ENCODE measurements at places on chromosomes 13 and 19.

DNA sequence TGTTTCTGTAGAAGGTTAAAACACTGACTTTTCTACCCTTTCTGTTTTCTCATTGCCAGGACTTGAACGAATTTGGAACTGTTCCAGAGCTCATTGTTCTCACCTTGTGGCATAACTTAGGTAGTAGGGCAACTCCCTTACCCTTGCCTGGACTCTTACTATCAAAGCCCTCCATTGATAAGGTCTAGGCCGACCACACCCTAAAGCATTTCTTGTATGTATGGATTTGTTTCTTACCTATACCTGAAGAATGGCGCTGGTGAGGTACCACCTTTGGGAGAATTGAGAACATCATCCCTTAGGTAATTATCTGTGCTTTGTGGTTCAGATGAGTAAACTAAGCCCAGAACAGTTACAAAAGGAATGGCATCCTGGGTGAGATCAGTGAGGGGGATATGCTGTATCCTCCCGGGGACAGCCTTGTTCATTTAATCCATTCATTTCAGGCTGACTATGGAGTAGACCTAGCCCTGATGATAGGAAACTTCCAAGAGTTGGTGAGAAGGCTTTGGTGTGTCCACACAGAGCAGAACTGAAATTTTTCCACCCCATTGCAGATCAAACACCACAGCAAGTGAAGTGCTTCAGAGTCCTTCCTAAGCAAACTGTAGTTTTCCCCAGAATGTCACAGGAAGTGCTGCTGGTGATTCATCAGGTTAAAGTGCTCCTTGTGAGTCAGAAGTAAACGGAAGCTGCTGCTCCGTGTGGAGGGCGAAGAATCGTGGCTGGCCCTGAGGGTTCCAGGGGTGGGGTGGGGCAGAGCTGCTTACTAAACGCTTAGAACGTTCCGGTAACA is 113.0 kb downstream of the TEX26 start:
- peaks cover 2% of the 10 kb centered on the region for H3K27me3 ChIP-seq
- peaks cover 38% of the 10 kb centered on the region for H3K4me1 ChIP-seq
- DNase-seq, result peak; percentile 83
- no peaks in the 10 kb centered on the region for H3K36me3 ChIP-seq

GRCh38 chr13:49711218-49711863 is 20.1 kb upstream of the EBPL start:
- H3K36me3 ChIP-seq, result peaks cover 35% of the 10 kb centered on the region
- no peaks in the 10 kb centered on the region for H3K4me1 ChIP-seq
- no peak for DNase-seq

- no peak overlapping the region for H3K27ac ChIP-seq
- H3K27me3 ChIP-seq, result no peaks in the 10 kb centered on the region
- H3K4me1 ChIP-seq, result no peaks in the 10 kb centered on the region
- no peaks in the 10 kb centered on the region for H3K36me3 ChIP-seq
- H3K4me3 ChIP-seq, result no peak overlapping the region
- no peak for DNase-seq
These were observed 185.4 kb upstream of the CSNK1A1L start for GRCh38 chr13:37290716-37291505.

- no peak overlapping the region for H3K27ac ChIP-seq
- no peak for DNase-seq
- no peak overlapping the region for H3K4me3 ChIP-seq
- H3K27me3 ChIP-seq, result no peaks in the 10 kb centered on the region
These were observed 14.5 kb downstream of the MED25 start for GRCh38 chr19:49832556-49832955.

- peaks cover 6% of the 10 kb centered on the region for H3K4me1 ChIP-seq
- no peaks in the 10 kb centered on the region for H3K27me3 ChIP-seq
- DNase-seq, result no peak
- H3K27ac ChIP-seq, result no peak overlapping the region
These were observed 3.4 kb downstream of the ACP4 start for GRCh38 chr19:50793558-50794065.

GRCh38 chr13:31885994-31886393 is 145.6 kb upstream of the FRY start:
- H3K27me3 ChIP-seq, result no peaks in the 10 kb centered on the region
- no peaks in the 10 kb centered on the region for H3K36me3 ChIP-seq
- no peaks in the 10 kb centered on the region for H3K4me1 ChIP-seq
- no peak overlapping the region for H3K27ac ChIP-seq
- no peak overlapping the region for H3K4me3 ChIP-seq

DNA sequence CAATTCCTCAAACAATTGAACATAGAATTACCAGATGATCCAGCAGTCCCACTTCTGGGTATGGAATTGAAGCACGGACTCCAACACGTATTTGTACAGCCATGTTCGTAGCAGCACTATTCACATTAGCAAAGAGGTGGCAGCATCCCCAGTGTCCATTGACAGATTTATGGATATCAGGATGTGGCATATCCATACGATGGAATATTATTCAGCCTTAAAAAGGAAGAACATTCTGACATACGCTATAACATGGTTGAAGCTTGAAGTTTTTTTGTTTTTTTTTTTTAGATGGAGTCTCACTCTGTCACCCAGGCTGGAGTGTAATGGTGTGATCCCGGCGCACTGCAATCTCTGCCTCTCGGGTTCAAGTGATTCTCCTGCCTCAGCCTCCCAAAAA is 220.6 kb downstream of the ZIC5 start:
- no peaks in the 10 kb centered on the region for H3K4me1 ChIP-seq
- no peak overlapping the region for H3K4me3 ChIP-seq
- no peak for DNase-seq
- no peaks in the 10 kb centered on the region for H3K27me3 ChIP-seq
- no peak overlapping the region for H3K27ac ChIP-seq

DNA sequence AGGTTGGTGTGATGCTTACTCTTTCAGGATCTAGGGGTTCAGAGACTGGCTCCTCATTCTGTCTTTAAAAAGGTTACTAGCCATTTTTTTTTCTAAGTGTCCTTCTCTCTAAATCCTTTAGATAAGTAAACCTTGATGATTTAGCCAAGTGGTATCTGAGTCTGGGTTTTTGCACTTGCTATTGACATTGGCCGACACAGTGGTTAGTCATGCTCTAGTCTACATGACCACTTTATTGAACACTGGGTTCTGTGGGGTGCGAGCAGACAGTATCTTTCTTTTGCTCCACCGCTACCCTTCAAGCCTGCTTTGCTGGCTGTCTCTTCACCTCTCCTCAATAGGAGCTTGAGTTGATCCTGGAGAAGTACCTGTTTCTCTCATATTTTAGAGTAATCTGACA is 6.2 kb upstream of the NUP58 start:
- peaks cover 4% of the 10 kb centered on the region for H3K4me1 ChIP-seq
- no peak for DNase-seq
- no peaks in the 10 kb centered on the region for H3K36me3 ChIP-seq

- no peak overlapping the region for H3K27ac ChIP-seq
- no peaks in the 10 kb centered on the region for H3K4me1 ChIP-seq
- no peak for DNase-seq
- H3K36me3 ChIP-seq, result no peaks in the 10 kb centered on the region
These were observed 696.6 kb downstream of the LIG4 start for GRCh38 chr13:107518780-107519179.

- no peaks in the 10 kb centered on the region for H3K4me1 ChIP-seq
- H3K27ac ChIP-seq, result no peak overlapping the region
- no peaks in the 10 kb centered on the region for H3K36me3 ChIP-seq
- DNase-seq, result no peak
- no peak overlapping the region for H3K4me3 ChIP-seq
These were observed 73.9 kb upstream of the OXGR1 start for GRCh38 chr13:97068151-97068550.

DNA sequence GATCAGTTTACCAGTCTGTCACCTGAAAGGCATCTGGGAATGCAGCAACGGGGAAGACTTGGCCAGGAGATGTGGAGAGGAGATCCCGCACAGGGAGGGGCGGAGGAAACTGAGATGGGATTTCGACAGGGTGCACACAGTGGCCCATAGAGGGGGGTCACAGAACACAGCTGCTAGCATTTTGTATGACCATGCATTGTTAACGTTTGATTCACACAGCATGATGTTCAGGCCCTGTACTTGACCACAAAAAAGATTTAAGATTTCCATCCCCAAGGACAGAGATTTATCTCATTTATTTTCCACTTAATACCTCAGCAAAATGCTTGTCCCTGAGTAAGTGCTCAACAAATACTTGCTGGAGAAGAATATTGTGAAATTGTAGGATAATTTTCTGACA is 63.2 kb downstream of the RAB20 start:
- no peaks in the 10 kb centered on the region for H3K4me1 ChIP-seq
- no peak overlapping the region for H3K4me3 ChIP-seq
- H3K27me3 ChIP-seq, result no peaks in the 10 kb centered on the region
- H3K27ac ChIP-seq, result no peak overlapping the region
- no peak for DNase-seq

DNA sequence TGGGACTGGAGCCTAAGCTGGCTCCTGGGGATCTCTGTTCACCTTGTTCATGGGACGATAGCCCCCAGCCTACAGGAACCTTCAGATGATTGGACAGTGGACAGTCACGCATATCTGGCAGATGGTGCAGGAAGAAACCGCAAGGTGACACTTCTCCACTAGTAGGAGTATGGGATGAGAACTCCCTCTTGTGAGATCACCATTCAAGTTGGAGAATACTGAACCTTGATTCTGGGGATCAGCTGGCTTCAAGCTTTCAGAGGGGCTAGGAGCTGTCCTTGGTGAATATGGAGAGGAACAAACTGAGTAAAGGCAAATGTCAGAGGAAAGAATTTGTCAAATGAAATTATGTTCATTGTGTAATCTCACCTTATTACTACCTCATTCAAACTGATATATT is 204.5 kb downstream of the PDS5B start:
- H3K4me3 ChIP-seq, result no peak overlapping the region
- DNase-seq, result no peak
- peaks cover 7% of the 10 kb centered on the region for H3K36me3 ChIP-seq
- H3K4me1 ChIP-seq, result peaks cover 34% of the 10 kb centered on the region
- H3K27ac ChIP-seq, result no peak overlapping the region
- H3K27me3 ChIP-seq, result no peaks in the 10 kb centered on the region

DNA sequence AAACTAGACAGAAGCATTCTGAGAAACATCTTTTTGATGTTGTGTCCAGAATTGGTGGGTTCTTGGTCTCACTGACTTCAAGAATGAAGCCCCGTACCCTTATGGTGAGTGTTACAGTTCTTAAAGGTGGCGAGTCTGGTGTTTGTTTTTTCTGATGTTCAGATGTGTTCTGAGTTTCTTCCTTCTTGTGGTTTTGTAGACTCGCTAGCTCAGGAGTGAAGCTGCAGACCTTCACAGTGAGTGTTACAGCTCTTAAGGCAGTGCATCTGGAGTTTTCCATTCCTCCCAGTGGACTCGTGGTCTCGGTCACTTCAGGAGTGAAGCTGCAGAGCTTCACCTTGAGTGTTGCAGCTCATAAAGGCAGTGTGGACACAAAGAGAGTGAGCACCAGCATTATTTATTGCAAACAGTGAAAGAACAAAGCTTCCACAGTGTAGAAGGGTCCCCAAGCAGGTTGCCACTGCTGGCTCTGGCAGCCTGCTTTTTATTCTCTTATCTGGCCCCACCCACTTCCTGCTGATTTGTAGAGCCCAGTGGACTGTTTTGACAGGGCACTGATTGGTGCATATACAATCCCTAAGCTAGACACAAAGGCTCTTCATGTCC is 1820.8 kb downstream of the UQCRFS1 start:
- H3K36me3 ChIP-seq, result peaks cover 13% of the 10 kb centered on the region
- no peak for DNase-seq
- H3K27ac ChIP-seq, result no peak overlapping the region

- peak; percentile 47 for DNase-seq
- H3K27me3 ChIP-seq, result no peaks in the 10 kb centered on the region
- peaks cover 29% of the 10 kb centered on the region for H3K36me3 ChIP-seq
These were observed 755 bp downstream of the UPF3A start for GRCh38 chr13:114282041-114282670.

DNA sequence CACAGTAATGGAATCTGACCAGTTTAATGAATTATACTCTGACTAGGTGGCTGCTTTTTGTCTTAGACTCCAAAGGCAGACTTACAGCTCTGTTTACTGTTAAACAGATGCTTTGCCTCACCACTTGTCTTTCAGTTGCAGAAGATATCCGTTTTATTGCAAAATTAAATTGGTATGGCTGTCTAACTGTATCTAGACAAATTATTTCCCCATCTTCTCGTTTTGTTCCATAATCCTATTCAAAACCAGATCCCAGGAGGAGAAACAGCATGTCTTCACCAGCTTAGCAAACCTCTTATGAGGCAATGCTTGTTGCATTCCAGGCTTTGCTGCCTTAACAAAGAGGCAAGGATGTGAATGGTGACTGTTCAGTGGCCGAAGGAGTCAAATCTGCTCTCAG is 215.6 kb downstream of the TDRD3 start:
- DNase-seq, result no peak
- no peaks in the 10 kb centered on the region for H3K36me3 ChIP-seq
- H3K4me3 ChIP-seq, result no peak overlapping the region
- peaks cover 6% of the 10 kb centered on the region for H3K27me3 ChIP-seq
- H3K4me1 ChIP-seq, result no peaks in the 10 kb centered on the region

GRCh38 chr13:47418206-47418920 is 521.5 kb upstream of the HTR2A start:
- DNase-seq, result no peak
- H3K27ac ChIP-seq, result no peak overlapping the region
- H3K4me3 ChIP-seq, result no peak overlapping the region
- no peaks in the 10 kb centered on the region for H3K4me1 ChIP-seq
- H3K36me3 ChIP-seq, result no peaks in the 10 kb centered on the region
- no peaks in the 10 kb centered on the region for H3K27me3 ChIP-seq

DNA sequence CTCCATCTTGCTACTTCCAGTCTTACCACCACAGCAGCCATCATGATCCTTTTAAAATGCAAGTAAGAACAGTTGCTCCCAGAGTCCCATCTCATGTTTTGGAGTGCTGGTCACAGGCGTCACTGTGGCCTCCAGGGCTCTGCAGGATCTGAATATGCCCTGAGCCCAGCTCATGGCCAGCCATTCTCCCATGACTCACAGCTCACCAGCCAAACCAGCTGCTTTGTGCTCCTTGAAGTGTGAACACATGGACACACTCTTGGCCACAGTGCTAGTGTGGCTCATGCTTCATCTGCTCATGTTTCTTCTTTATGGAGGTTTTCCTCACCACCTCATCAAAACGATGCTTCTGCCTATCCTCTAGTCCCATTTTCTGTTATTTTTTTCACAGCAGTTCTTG is 466.5 kb downstream of the UQCRFS1 start:
- no peaks in the 10 kb centered on the region for H3K36me3 ChIP-seq
- no peak overlapping the region for H3K27ac ChIP-seq
- no peaks in the 10 kb centered on the region for H3K4me1 ChIP-seq
- DNase-seq, result no peak
- no peaks in the 10 kb centered on the region for H3K27me3 ChIP-seq

- peaks cover 85% of the 10 kb centered on the region for H3K4me1 ChIP-seq
- no peak overlapping the region for H3K4me3 ChIP-seq
- no peaks in the 10 kb centered on the region for H3K36me3 ChIP-seq
- H3K27ac ChIP-seq, result peak overlapping the region; percentile 74
These were observed 50.0 kb upstream of the DOCK9 start for GRCh38 chr13:99027661-99028425.

- no peaks in the 10 kb centered on the region for H3K36me3 ChIP-seq
- no peaks in the 10 kb centered on the region for H3K27me3 ChIP-seq
- no peak overlapping the region for H3K4me3 ChIP-seq
- H3K27ac ChIP-seq, result peak overlapping the region; percentile 18
- peaks cover 84% of the 10 kb centered on the region for H3K4me1 ChIP-seq
These were observed 3.5 kb downstream of the SIGLEC9 start for GRCh38 chr19:51128227-51128626.

- no peaks in the 10 kb centered on the region for H3K27me3 ChIP-seq
- no peak overlapping the region for H3K4me3 ChIP-seq
These were observed 1145.1 kb downstream of the UQCRFS1 start for GRCh38 chr19:28067882-28068281.

Data from activated naive CD4-positive, alpha-beta T cell treated with anti-CD3 and anti-CD28 coated beads for 36 hours (primary cell).